ENCODE measurements at places on chromosomes 2 and 18.

DNA sequence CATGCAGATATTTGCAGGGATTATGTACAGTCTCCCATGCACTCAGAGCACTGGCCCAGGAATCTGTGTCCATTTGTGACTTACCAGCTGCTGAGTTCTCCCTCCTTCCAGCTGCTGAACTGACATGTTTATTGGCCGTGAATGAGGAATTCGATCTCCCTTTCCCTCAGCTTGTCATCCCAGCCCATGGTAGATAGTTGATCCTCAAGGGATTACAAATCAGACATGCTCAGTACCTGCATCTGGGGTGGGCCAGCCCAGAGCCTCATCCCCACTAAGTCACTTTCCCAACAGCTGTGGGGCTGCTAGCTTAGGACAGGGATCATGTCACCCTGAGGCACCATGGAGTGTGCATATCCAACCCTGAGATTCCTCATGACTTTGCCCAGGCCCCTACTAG is 1284.9 kb upstream of the LRRTM1 start:
- H3K27ac ChIP-seq, result no peak overlapping the region
- H3K27me3 ChIP-seq, result no peaks in the 10 kb centered on the region
- H3K4me1 ChIP-seq, result no peaks in the 10 kb centered on the region
- no peaks in the 10 kb centered on the region for H3K36me3 ChIP-seq

GRCh38 chr2:96085541-96086355 is 30.6 kb downstream of the ADRA2B start:
- H3K36me3 ChIP-seq, result peaks cover 2% of the 10 kb centered on the region
- H3K4me3 ChIP-seq, result no peak overlapping the region
- peaks cover 16% of the 10 kb centered on the region for H3K27me3 ChIP-seq
- no peak overlapping the region for H3K27ac ChIP-seq
- H3K4me1 ChIP-seq, result no peaks in the 10 kb centered on the region

GRCh38 chr2:3642521-3643215 is 15.3 kb upstream of the ALLC start:
- no peaks in the 10 kb centered on the region for H3K4me1 ChIP-seq
- peaks cover 4% of the 10 kb centered on the region for H3K27me3 ChIP-seq
- no peak overlapping the region for H3K27ac ChIP-seq
- H3K4me3 ChIP-seq, result no peak overlapping the region

- no peaks in the 10 kb centered on the region for H3K36me3 ChIP-seq
- H3K27ac ChIP-seq, result no peak overlapping the region
- no peak overlapping the region for H3K4me3 ChIP-seq
- no peak for DNase-seq
These were observed 19.4 kb downstream of the AAK1 start for GRCh38 chr2:69624131-69624530.

GRCh38 chr18:69936191-69936558 is 11.5 kb downstream of the CD226 start:
- H3K4me1 ChIP-seq, result peaks cover 11% of the 10 kb centered on the region
- no peaks in the 10 kb centered on the region for H3K27me3 ChIP-seq
- H3K36me3 ChIP-seq, result peaks cover 4% of the 10 kb centered on the region
- H3K4me3 ChIP-seq, result peak overlapping the region; percentile 44
- no peak overlapping the region for H3K27ac ChIP-seq

GRCh38 chr2:28855977-28856376 is 14.1 kb downstream of the TRMT61B start:
- no peak overlapping the region for H3K4me3 ChIP-seq
- peaks cover 24% of the 10 kb centered on the region for H3K36me3 ChIP-seq
- DNase-seq, result no peak
- H3K4me1 ChIP-seq, result peaks cover 6% of the 10 kb centered on the region

- DNase-seq, result no peak
- no peak overlapping the region for H3K4me3 ChIP-seq
- no peaks in the 10 kb centered on the region for H3K36me3 ChIP-seq
- no peaks in the 10 kb centered on the region for H3K4me1 ChIP-seq
These were observed 213.8 kb upstream of the SLC8A1 start for GRCh38 chr2:40665493-40666232.

- H3K36me3 ChIP-seq, result no peaks in the 10 kb centered on the region
- H3K4me3 ChIP-seq, result no peak overlapping the region
- H3K4me1 ChIP-seq, result peaks cover 4% of the 10 kb centered on the region
- H3K27ac ChIP-seq, result no peak overlapping the region
- DNase-seq, result no peak
These were observed 281.8 kb upstream of the CXCR4 start for GRCh38 chr2:136399667-136400289.

- no peaks in the 10 kb centered on the region for H3K4me1 ChIP-seq
- H3K27ac ChIP-seq, result no peak overlapping the region
- no peaks in the 10 kb centered on the region for H3K36me3 ChIP-seq
- DNase-seq, result no peak
These were observed 257.7 kb upstream of the COPS8 start for GRCh38 chr2:236827997-236828396.

GRCh38 chr2:65329525-65329924 is 101.9 kb downstream of the ACTR2 start:
- no peak for DNase-seq
- H3K4me1 ChIP-seq, result no peaks in the 10 kb centered on the region
- peaks cover 1% of the 10 kb centered on the region for H3K36me3 ChIP-seq
- no peak overlapping the region for H3K27ac ChIP-seq

- H3K4me3 ChIP-seq, result no peak overlapping the region
- DNase-seq, result no peak
- H3K4me1 ChIP-seq, result peaks cover 2% of the 10 kb centered on the region
- H3K27ac ChIP-seq, result no peak overlapping the region
- H3K36me3 ChIP-seq, result peaks cover 5% of the 10 kb centered on the region
- no peaks in the 10 kb centered on the region for H3K27me3 ChIP-seq
These were observed 7.0 kb upstream of the STRN start for GRCh38 chr2:36973320-36973719.

DNA sequence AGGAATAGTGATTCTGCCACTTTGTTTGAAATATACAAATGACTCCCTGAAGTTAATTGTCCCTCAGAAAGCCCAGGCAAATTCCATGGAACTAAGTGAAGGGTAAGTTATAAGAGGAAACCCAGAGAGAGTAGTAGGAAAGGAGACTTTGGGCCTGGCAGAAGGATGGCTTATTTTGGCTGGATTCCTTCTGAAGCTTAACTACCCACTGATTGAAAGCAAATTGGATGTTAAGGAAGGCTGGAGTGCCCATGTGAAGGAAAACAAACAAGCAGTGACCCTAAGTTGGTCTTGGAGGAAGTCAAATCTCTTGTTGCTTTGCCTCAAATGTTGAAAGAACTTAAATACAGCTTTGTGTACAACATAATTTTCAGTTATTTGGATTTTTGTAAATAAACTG is 1106.4 kb upstream of the ZEB2 start:
- H3K4me3 ChIP-seq, result no peak overlapping the region
- no peaks in the 10 kb centered on the region for H3K27me3 ChIP-seq
- no peaks in the 10 kb centered on the region for H3K36me3 ChIP-seq
- DNase-seq, result no peak

DNA sequence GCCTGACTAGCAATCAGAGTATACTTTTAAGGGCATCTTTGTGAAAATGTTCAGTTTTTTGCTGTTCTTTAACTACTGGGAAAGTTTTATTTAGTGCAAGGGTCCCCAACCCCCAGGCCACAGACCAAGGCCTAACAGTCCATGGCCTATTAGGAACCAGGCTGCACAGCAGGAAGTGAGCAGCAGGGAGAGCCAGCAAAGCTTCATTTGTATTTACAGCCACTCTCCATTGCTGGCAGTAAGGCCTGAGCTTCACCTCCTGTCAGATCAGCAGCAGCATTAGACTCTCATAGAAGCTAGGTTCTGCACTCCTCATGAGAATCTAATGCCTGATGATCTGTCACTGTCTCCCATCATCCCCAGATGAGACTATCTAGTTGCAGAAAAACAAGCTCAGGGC is 17.1 kb upstream of the NR4A2 start:
- H3K4me1 ChIP-seq, result peaks cover 6% of the 10 kb centered on the region
- no peak overlapping the region for H3K27ac ChIP-seq
- H3K4me3 ChIP-seq, result no peak overlapping the region

GRCh38 chr18:49342690-49343089 is 117.8 kb downstream of the DYM start:
- H3K4me3 ChIP-seq, result no peak overlapping the region
- no peak overlapping the region for H3K27ac ChIP-seq
- no peaks in the 10 kb centered on the region for H3K27me3 ChIP-seq

DNA sequence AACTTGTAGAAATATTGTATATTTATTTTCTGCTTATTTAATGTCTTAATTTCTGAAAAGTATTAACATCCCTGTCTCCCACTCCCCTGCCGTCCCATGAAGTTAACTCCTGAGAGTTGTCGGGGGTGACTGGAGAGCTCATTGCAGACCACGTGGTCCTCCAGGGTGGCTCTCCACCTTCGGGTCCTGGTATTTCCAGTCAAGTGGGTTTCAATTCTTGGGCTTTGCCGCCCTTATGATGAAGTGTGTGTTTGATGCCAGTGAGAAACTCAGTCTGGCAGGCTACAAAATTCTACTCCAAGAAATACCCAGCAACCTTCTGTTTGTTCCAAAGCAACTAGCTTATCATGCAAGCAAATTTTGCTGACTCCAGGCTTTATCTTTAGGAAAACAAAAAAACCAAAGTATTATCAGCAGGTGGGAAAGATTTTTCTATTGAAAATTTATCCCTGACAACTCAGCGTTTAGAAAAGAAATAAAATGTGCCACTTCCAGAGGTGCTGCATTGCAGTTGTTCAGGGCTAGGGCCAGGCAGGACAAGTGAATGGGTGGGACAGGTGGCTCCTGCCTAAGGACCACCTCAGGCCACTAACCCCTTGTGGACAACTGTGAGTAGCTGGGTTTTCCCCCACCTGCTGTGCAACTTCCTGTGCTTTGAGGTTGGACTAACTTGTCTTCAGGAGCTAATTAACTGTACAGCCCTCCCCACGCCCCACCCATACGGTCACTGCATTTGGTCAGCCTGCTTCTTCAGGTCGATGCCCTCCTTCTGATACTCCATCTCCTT is 46.6 kb downstream of the BCL2L11 start:
- H3K27ac ChIP-seq, result no peak overlapping the region
- no peak overlapping the region for H3K4me3 ChIP-seq
- H3K27me3 ChIP-seq, result no peaks in the 10 kb centered on the region
- peaks cover 14% of the 10 kb centered on the region for H3K36me3 ChIP-seq
- DNase-seq, result no peak
- peaks cover 14% of the 10 kb centered on the region for H3K4me1 ChIP-seq

GRCh38 chr2:72797740-72798139 is 28.1 kb downstream of the EXOC6B start:
- H3K4me1 ChIP-seq, result peaks cover 5% of the 10 kb centered on the region
- peaks cover 6% of the 10 kb centered on the region for H3K36me3 ChIP-seq
- H3K27ac ChIP-seq, result no peak overlapping the region

DNA sequence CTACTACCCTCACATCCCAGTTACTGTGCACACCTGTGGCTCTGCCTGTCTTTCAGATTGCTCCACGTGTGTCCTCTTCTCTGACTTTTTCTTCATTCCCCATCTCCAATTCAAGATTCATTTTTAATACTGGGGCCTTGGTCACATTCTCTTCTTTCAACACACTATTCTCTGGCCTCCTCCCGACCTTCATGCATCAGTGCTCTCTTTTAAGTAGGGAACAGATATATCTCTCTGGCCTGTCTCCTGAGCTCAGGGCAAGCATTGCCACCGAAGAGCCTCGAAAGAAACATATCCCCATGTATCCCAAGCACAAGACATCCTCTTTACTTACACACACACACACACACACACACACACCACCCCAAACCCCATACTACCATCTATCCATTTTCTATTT is 21.6 kb upstream of the PAX8 start:
- no peaks in the 10 kb centered on the region for H3K4me1 ChIP-seq
- peaks cover 2% of the 10 kb centered on the region for H3K27me3 ChIP-seq

DNA sequence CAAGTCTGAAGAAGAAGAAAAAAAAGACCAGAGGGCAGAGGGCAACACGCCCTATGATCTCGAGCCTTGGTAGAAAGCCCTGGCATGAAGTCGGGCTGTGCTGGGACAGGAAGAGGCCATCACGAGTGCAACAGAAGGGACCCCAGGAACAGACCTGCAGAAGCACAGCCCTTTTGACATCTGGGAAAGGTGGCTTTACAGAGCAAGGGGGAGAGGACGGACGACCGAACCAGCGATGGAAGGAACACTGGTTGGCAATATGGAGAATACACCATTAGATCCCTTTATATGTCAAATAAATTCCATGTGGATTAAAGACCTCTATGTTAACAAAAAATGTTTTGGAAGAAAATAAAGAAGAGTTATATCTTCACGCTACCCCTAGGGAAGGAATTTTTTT is 10.7 kb downstream of the KIF1A start:
- DNase-seq, result no peak
- peaks cover 6% of the 10 kb centered on the region for H3K36me3 ChIP-seq
- no peaks in the 10 kb centered on the region for H3K4me1 ChIP-seq
- no peak overlapping the region for H3K4me3 ChIP-seq
- H3K27ac ChIP-seq, result no peak overlapping the region
- H3K27me3 ChIP-seq, result peaks cover 4% of the 10 kb centered on the region

GRCh38 chr2:41293491-41293890 is 754.3 kb upstream of the PKDCC start:
- no peaks in the 10 kb centered on the region for H3K36me3 ChIP-seq
- no peak overlapping the region for H3K4me3 ChIP-seq
- no peaks in the 10 kb centered on the region for H3K27me3 ChIP-seq
- H3K27ac ChIP-seq, result no peak overlapping the region
- no peaks in the 10 kb centered on the region for H3K4me1 ChIP-seq

DNA sequence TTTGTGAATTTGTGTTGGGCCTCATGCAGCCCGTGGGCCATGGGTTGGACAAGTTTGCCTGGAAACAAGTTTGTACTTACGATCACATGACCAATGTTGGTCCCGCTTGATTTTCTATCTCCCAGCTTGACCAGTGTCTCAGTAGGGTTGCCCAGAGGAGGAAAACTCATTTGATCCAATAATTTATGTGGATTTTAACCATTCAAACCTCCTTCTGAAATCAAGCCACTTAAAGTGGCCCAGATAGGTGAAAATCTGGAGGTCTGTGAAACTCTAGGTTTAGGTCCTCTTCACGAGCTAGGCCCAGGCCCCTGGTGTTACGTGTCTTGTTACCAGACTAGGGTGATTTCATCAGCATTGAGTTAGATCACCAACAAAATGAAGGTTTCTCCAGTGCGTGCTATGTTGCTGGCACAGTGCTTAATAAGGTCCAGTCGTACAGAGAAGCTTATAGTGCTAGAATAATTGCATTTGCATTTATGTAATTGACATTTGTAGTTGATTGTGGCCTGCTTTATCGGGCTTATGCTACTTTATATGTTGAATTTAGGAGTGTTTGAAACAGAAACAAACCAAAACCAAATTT is 4.4 kb downstream of the ACTR2 start:
- peak; percentile 16 for DNase-seq
- peak overlapping the region; percentile 50 for H3K4me3 ChIP-seq
- peaks cover 8% of the 10 kb centered on the region for H3K36me3 ChIP-seq
- H3K4me1 ChIP-seq, result peaks cover 28% of the 10 kb centered on the region

DNA sequence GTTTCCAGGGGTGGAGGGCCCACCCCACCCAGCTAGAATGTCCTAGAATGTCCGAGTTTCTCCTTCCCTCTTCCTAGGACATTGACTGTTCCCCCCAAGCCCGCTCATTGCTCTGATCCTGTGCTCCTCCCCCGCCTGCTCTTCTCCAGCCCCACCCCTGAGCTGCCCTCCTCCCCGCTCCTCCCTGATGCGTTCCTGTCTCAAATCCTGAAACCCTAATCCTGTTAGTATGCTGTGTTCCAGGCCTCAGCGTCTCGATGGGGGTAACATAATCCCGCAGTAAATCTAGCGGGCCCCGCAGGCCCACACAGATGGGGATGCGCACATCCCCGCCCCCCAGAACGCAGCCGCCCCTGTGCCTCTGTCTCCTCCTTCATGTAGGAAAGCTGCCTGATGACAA is 51.3 kb downstream of the NRP2 start:
- peaks cover 3% of the 10 kb centered on the region for H3K27me3 ChIP-seq
- no peaks in the 10 kb centered on the region for H3K36me3 ChIP-seq
- H3K4me1 ChIP-seq, result peaks cover 3% of the 10 kb centered on the region
- H3K4me3 ChIP-seq, result no peak overlapping the region

- H3K27ac ChIP-seq, result no peak overlapping the region
- H3K27me3 ChIP-seq, result peaks cover 2% of the 10 kb centered on the region
- no peak overlapping the region for H3K4me3 ChIP-seq
- H3K36me3 ChIP-seq, result no peaks in the 10 kb centered on the region
- DNase-seq, result no peak
These were observed 73.3 kb downstream of the NAB1 start for GRCh38 chr2:190722061-190722759.
